ENCODE measurements at places on chromosomes 6 and 20.
A peak's percentile ranks its signal among the peaks of the same experiment; 100 is the strongest.

GRCh38 chr6:108277295-108277694, 16.5 kb upstream of the SNX3 start:
- no peak for DNase-seq

GRCh38 chr6:158149641-158150040, 18.4 kb downstream of the SERAC1 start:
- DNase-seq, result no peak

DNA sequence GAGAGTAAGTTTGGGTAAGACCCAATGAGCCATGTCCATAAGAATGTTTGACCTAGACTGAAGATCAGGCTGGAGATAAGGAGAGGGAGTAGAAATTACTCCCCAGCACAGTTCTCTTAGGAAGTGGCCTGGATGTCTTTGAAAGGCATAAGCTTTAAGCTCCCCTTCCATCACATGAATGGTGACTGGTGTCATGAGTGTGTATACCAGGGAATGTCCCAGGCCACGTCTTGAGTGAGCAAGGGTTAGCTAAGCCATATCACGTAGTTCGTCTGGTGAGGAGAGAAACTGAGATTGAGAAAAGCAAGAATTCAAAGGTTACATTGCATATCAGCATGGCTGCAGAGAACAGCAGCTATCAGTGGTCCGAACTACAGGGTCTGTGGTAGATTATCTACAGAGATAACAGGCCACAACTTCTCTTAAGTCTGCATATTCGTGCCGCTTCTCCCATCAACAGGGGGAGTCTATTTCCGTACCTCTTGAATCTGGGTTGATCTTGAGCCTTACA, 60.1 kb upstream of the BMP2 start:
- no peak for DNase-seq

- DNase-seq, result no peak
These were observed 93.7 kb downstream of the ASXL1 start for GRCh38 chr20:32451682-32452461.

- no peak for DNase-seq
These were observed 538.4 kb upstream of the NRSN1 start for GRCh38 chr6:23587582-23587981.

GRCh38 chr6:53311586-53311935, 37.2 kb downstream of the ELOVL5 start:
- DNase-seq, result no peak

DNA sequence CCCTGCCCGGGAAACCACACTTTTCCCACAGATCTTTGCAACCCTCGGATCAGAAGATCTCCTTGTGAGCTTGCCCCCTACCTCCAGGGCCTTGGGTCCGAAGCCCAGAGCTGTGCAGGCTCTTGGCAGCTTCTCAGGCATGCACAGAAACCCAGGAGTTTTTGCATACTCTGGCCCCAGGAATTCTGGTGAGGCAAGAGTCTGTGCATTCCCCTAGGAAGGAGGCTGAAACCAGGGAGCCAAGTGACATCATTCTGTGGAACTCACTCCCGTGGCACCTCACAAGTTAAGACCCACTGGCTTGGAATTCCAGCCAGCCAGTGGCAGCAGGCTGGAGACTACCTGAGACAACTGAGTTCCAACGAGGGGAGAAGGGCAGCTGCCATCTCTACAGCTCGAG, 100.1 kb downstream of the TNFRSF21 start:
- DNase-seq, result no peak

DNA sequence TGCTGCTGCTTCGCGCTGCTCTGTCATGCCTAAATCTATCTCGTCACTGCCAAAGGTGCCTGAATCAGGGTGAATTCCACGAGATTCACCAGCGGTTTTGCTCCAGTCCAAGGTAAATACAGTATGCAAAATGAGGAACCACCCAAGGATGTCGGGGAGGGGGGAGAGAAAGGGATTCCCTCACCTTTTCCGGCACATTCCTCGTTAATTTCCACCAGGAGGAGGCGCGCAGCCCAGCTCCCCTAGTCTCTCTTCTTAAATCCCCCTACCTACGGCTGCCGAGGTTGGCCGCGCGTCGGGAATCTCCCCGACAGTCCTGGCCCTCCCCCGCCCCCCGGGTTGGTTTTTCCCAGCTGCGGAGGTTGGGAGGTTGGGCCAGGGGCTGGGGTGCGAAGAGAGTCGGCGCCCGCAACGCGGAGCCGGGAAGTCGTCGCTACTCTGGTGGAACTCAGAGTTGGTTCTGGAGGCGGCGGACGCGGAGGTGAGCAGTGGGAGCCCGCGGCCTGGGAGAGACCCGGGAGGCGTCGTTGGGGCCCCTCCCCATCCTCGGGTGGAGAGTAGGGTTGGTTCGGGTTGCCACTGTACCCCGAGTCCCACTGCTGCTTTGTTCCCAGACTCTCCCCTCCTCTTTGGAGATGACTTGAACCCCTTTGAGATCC, at the start of gene TPBG:
Gene TPBG (plus strand): TSS at position 390 of the 659 bp plus-strand sequence. CDS start 1,145 bp downstream, outside the sequence.
- no peak for DNase-seq

DNA sequence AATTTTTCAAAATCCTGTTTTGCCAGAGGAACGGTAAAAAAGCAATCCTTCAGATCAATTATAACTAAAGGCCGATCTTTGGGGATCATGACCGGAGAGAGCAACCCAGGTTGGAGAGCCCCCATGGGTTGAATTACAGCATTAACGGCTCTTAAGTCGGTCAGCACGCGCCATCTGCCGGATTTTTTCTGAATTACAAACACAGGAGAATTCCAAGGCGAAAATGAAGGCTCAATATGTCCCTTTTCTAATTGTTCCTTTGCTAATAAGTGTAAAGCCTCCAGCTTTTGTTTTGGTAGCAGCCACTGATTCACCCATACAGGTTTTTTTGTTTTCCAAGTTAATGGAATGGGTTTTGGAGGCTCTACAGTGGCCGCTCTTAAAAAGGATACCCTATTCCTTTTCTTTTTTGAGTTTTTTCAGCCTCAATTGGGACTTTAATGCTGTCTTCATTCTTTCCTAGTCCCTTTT, 16.9 kb upstream of the PTCRA start:
- DNase-seq, result no peak

DNA sequence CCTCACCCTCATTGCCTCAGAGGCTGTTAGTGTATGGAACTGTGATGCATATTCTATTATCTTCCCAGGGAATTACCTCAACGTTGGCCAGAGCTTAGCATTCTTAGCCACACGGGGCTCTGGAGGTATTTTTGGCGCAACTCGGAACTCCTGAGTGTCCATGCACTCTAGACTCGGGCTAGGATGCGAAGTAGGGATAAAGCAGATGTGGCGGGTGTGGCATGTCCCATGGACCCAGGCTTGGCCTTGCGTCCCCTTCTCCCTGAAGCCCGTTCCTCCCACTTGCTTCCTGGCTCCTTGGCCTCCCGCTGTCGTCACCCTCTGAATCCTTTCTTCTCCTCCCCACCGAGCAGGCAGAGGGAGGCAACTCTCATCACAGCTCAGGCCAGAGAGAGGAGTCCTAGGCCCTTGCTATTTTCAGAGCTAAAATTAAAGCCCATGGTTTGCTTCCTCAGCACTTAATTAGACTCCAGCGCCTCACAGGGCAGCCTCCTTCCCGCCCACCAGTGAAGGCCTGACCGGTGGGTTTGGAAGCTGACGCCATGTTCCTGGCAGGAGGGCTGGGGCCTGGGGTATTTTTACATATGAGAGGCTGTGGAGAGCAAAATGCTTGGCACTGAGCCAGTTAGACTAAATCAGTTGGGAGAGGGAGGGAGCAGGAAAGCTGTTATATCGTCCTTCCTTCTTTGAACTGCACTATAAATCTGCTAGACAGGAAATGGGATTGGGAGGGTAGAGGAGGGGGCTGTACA, 138.7 kb downstream of the FOXO3 start:
- no peak for DNase-seq

- DNase-seq, result no peak
These were observed 49.1 kb upstream of the CEP85L start for GRCh38 chr6:118700531-118700930.

- DNase-seq, result no peak
These were observed 219.2 kb upstream of the GMDS start for GRCh38 chr6:2464641-2465040.

GRCh38 chr6:40762981-40763380, 175.8 kb upstream of the LRFN2 start:
- no peak for DNase-seq

DNA sequence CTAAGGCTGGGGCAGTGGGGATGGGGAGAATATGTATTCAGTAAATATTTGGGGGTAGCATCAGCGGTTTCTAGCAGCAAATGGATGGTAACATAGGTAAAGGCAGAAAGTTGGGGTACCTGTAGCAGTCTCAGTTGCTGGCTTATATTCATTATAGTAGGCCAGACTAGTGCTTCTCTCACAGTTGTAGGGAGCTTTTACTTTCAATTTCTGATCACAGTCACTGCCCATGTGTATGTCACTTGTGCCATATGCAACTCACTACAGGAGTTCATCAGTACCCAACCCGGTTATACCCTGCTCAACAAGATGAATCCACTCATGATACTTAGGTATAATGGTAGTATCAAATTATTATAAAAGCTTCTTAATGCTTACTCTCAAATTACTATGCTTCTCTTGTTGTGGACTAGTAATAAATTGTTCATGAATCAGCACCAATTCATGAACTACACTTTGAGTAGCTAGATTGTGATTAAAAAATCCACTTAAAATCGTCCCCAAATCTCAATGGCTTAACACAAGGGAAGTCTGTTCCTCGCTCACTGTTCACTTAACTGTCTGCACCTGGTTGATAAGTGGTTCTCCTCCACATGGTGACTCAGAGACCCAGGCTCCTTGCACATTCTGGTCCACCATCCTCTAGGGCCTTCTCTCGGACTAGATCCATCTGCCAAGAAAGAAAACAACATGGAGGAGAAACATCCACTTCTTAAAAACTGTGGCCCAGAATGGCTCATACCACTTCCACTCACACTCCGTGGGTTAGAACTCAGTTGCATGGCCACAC, 31.3 kb upstream of the MYLIP start:
- DNase-seq, result peak; percentile 26

- DNase-seq, result no peak
These were observed 50.6 kb downstream of the RNF24 start for GRCh38 chr20:3964719-3965118.

- DNase-seq, result no peak
These were observed 510.3 kb downstream of the KIF16B start for GRCh38 chr20:16062661-16063581.

GRCh38 chr6:33983109-33983716, 162.7 kb downstream of the GRM4 start:
- no peak for DNase-seq

DNA sequence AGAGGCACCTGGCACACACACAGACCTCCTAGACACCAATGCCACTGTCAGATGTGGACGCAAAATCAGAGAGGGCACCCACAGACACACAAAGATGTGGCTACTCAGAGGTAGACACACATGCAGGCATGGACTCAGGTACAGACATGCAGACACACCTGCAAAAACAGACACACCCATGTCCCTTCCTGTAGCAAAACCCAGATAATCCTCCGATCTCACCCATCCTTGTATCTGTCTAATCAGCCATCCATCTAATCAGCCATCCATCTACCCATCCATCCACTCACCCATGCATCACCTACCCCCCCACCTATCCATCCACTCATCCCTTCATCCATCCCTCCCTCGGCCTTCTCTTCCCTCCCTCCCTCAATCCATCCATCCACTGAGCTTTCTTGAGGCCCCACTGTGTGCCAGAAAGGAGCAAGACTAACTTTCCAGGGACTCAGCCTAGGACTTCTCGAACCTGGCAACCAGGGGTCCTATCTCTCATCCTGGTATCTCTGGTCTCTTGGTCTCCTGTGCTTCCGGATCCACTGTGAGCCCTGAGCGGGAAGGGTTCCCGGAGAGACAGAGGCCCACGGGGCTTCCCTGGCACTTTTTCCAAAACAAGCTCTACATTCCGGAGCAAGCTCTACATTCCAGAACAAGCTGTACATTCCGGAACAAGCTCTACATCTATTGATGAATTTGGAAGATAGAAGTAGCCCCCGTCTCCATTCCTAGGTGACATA, 1.1 kb upstream of the TGM2 start:
- DNase-seq, result no peak

DNA sequence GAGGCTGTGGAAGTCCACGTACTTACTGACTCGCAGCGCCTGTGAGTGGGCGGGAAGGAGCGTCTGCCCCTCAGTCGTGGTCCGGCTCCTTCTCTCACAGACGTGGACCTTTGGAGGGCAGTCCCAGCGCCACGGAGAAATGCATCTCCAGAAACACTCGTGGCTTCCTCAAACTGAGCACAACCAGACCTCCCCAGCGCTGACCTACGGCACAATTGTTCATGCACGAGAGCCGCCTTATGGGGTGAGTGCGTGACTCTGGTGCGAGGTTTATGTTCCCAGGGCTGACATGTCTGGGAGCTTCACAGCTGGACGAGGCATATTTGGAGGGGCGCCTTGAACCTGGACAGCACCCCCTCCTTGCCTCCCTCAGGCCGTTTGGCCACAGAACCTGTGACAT, 29.7 kb downstream of the FRMD1 start:
- DNase-seq, result no peak

DNA sequence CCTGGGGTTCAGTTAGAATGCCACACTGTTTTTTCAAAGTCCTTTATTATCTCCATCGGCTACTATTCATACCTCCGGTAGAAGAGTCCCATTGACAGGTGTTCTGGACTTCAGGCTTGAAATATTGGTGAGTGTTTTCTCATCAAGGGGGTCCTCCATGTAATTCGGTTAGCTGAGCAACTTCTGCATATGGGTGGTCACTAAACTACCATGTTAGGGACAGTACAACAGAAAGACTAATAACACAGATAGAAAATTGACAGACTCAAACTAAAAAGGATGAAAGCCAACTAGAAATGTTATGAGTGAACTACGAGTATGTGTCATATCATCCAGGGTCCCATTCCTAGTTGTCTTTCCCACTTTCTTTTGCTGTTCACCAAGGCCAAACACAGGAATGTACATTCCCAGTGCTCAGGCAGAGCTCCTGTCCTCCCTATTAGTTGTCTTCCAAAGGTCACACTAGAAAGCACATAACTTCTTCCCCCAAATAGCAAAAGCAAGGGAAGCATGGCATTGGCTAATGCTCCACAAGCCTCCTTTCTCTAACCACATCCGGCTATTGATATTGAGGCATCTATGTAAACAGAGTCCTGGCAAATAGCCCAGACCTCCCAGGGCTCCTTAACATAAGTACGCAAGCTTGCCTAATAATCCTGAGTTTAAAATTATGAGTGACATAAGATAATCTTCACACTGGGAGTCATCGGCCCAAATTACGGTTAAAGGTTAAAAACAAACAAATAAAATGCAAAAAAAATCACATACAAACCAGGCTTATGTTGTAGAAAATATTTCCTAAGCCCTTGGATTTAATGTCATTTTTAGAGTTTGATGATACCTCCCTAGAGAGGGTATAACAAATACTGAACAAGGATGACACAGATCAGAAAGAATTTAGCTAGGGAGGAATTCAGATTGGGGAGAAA, 13.2 kb downstream of the CCN2 start:
- no peak for DNase-seq

DNA sequence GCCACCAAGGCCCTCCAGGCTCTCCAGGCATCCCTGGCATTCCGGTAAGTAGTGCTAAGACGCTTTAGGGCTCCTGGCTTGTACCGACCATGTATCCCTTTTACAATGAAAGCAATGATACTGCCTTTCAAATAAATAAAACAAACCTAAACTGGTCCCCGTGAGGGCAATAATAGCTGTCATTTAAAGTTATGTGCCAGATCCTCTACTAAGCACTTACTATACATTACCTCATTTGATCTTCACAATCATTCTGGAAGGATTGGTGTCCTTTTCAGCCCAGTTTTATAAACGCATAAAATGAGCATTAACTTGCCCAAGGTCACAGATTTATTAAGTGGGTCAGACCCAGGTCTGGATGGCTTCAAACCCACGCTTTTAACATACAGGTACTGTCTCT, 114.7 kb downstream of the COL9A1 start:
- no peak for DNase-seq

All from GM19239 (cell line).